ENCODE measurements at places on chromosomes 7 and 10.

DNA sequence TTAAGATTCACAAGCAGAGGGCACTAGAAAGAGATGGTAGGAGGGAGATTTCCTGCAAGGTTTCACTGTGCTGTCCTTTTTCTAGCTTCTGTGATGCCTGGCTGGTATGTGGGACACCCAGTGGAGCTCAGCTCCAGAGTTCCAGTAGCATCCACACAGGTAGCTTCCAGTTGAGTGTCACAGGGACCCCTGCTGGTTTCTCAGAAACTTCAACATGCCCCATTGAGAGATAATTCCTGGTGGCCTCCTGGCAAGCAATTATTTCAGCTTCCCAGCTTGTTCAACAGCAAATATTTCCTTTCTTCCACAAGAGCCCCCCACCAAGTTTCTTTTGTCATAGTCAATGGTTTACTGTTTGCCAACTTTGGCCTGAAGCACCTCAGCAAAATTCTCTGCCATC, 858.7 kb downstream of the REEP3 start:
- no peak for DNase-seq

- DNase-seq, result no peak
Observed at GRCh38 chr10:112895292-112895691, 54.8 kb upstream of the TCF7L2 start.

DNA sequence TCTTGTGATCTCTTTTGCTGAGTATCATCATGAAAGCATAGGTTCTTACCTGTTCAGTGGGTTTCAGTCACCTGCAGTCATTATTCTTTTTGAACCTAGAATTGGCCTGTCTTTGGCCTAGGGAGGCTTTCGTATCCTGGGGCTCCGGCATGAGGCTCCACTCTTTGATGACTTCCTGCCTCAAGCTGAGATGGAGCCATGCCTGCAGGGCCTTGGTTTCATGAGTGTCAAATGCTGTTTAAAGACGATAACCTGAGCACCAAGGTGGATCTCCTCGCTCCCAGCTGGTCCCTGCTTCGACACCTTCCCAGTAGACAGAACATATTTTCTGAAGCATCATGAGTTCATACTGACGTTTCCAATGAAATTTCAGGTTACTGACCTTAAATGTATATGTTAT, 597.8 kb upstream of the FOXK1 start:
- no peak for DNase-seq

DNA sequence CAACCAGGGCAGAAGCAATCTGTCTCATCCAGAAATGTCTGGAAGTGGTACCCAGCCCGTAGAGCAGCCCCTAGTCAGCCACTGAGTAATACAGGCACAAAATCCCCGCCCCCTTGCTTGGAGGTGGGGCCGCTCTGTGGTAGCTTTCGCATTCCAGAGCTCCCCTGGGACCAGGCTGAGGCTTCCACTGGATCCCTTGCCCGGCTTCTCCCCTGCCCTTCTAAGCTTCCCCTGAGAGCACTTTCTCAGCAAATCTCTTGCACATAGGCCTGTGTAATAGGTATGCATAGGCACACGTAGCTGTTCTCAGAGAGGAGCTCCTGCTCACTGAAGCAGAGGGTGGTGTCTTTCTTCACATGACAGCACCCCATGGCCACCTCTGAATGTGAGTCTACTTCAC, 144.2 kb downstream of the BMS1 start:
- no peak for DNase-seq
